Hippocampal formation (tissue), 2 donors: ENCODE measurements at places on chromosomes 11 and 22.

DNA sequence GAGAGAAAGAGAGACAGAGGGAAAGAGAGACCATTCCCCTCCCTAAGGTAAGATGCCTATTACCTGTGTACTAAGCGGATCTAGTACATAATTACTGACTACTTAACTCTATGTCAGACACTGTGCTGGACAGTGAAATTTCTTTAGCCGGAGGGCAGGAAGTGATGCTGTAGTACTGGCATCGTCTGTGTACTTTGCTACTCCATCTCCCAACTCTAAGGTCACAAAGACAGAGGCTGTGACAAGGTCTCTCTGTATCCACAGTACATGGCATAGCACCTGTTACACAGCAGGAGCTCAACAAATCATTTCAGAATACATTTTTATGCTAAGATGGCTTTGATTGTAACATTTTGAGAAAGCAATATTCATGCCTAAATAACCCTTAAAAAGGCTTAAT, 9.0 kb downstream of the BLID start:
- DNase-seq = no peak

DNA sequence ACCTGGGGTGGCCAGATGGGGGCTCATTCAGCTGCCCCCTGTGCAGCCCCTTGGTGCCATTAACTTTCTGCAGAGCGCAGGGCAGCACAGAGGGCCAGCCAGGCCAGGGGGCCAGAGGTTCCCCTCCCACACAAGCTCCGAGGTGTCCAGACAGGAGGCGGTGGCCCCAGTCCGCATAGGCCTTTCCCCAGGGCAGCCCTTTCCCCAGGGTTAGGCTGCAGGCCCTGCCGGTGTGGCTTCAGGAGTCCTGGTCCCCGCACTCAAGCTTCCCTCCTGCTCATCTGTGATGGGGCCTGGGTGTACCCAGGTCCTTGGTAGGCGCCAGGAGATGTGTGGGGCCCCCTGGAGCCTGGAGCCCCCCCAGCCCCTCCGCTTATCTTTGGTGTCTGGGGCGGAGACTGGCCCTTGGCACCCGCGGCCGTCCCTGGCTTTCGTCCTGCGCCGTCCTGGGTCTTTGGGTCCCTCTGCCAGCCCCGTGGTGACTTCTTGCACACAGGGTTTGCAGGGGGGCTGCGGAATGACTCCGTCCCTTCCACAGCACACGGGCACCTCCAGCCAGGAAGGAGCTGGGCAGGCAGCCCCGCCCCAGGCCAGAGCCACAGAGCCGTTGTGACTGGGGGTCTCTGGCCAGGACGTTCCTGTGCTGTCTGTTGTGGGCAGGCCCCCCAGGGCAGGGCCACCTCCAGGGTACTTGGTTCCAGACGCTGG, 8.9 kb downstream of the BRSK2 start:
- DNase-seq = no peak

GRCh38 chr22:25282346-25282670, 62.9 kb downstream of the CRYBB2 start:
- no peak for DNase-seq

DNA sequence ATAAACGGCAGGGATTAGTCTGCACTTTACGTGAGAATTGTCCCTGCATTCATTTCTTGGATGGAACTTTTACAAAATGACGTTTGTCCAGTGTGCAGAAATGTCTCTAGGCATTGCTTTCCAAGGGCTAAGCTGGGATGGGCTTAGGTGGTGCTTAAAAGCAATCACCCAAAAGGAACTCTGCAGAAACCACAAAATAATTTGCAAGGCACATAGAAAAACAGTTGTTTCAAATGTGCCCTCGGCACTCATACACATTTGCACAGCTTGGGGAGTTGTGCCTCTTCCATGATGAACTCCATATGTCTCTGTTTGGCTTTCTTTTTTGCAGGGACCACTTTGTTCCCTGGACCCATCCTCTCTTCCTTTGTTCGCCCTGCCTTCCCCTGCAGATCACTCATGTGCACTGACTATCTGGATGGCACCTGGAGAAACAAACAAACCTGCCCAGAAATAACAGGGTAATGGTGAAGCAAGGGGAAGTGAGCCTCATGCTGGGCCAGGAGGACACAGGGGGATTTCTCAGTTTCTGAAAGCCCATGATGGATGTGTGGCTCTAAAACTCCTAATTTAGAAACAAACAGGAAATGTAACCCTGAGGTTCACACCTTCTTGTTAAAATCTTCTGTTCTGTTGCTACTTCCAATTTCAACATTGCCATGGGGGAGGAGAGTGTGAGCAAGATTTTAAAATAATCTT, 150.2 kb downstream of the SNX19 start:
- no peak for DNase-seq

DNA sequence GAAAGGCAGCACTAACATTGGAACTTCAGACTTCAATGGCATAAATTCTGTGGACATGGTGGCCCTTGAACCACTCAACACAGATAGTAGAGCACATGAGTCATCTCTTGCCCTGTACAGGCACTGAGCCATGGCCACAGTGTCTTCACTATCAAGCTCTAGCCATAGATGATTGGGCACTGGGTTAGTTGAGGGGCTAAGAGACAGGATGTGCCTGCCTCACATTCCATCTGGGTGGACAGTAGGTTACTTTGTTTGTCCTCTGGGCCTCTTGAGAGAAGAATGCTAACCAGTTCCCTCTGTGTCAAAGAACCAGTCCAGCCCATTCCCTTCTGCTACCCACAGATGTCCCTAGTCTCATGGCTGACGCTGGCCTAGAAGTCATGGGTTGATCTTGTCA, 39.8 kb downstream of the OR6Q1 start:
- DNase-seq = no peak

- no peak for DNase-seq
Observed at GRCh38 chr22:22887621-22888503, at the start of gene IGLL5. Gene IGLL5, plus strand, starts transcription at chr22:22887816. Its CDS starts 238 bp downstream, at chr22:22888054.

GRCh38 chr11:125183641-125184040, 19.1 kb downstream of the PKNOX2 start:
- DNase-seq = no peak

GRCh38 chr22:42805998-42806830, 50.9 kb downstream of the ARFGAP3 start:
- DNase-seq = no peak

DNA sequence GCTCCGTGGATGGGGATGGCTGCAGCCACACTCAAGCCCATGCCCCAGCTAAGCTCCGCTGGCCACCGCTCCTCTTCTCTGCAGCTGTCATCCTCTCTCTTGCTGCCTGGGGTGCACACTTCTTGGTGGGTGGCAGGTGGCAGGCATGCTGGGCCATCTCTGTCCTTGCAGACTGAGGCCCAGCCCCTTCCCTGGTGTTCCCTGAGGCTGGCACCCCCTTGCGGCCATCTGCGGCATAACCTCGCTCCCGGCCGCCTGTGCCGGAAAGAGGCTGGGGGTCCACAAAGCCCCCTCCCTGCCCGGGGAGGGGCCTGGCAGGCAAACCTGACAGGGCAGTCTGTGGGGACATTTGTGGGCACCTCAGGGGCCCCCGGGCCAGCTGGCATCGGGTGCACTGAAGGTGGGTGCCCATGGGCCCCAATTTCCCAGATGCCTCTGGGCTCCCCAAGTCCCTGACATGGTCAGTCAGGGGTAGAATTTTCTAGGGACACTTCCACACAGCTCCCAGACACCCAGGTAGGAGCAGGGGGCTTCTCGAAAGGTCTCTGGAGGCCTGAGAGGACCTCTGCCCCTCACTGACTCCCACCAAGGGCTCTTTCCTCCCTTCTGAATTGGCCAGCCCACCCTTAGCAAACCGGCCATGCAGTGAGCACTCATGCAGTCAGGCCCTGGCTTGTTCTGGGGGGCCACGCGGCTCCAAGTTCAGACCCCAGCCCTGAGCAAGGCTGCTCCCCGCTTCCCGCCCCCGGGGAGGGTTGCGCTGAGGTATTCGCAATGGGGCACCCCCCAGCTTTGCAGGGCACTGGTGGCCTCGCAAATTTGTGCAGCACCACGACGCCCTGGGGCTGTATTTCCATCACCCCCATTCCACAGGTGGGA, 23.5 kb upstream of the TH start:
- no peak for DNase-seq

GRCh38 chr11:114377612-114378267, 22.6 kb downstream of the C11orf71 start:
- no peak for DNase-seq
